ENCODE measurements at places on chromosomes 3 and 15. TPM values are rescaled to one million over a fixed set of nuclear protein-coding genes. Genes with fewer than 3 reads are reported as not detected.

ASB14 gene
- total RNA-seq = not detected

FANCD2OS gene
- not detected for total RNA-seq

OSTN gene
- not detected for total RNA-seq

ZPLD1 gene
- not detected for total RNA-seq

STARD5 gene
- 2.2 TPM for total RNA-seq

IL5RA gene
- not detected for total RNA-seq

NCKIPSD gene
- total RNA-seq = 10.9 TPM

POC1A gene
- 19.0 TPM for total RNA-seq

CD200R1 gene
- 0.09 TPM for total RNA-seq

ARHGAP31 gene
- 0.96 TPM for total RNA-seq

SLC51B gene
- total RNA-seq = 10.3 TPM

TMEM39A gene
- total RNA-seq = 28.4 TPM

GASK1A gene
- total RNA-seq = not detected

VGLL3 gene
- 10.3 TPM for total RNA-seq

SPRED1 gene
- 11.4 TPM for total RNA-seq

C2CD4A gene
- not detected for total RNA-seq

TIMP4 gene
- 10.9 TPM for total RNA-seq

SAMMSON gene
- not detected for total RNA-seq

CGNL1 gene
- 2.0 TPM for total RNA-seq

CIB2 gene
- total RNA-seq = 23.0 TPM

SLC24A5 gene
- not detected for total RNA-seq

TMEM158 gene
- total RNA-seq = 24.2 TPM

CACNA1D gene
- total RNA-seq = 1.2 TPM

NTRK3 gene
- 22.2 TPM for total RNA-seq

RCN2 gene
- 66.4 TPM for total RNA-seq

RBMS3 gene
- 0.94 TPM for total RNA-seq

CNTN3 gene
- not detected for total RNA-seq

CDHR4 gene
- 0.53 TPM for total RNA-seq

SPATA12 gene
- 0.44 TPM for total RNA-seq

C3orf49 gene
- total RNA-seq = not detected

REC114 gene
- not detected for total RNA-seq

FBXW12 gene
- not detected for total RNA-seq

CHRNA3 gene
- 1.0 TPM for total RNA-seq

STARD9 gene
- 1.4 TPM for total RNA-seq

KCNH8 gene
- not detected for total RNA-seq

LDHAL6B gene
- total RNA-seq = not detected

GOLGA6L10 gene
- total RNA-seq = 0.40 TPM

DNAH1 gene
- 1.1 TPM for total RNA-seq

GSK3B gene
- total RNA-seq = 32.4 TPM

NOP10 gene
- total RNA-seq = 552 TPM

WNT7A gene
- total RNA-seq = 0.10 TPM

GUCA1C gene
- total RNA-seq = not detected

CA12 gene
- 158 TPM for total RNA-seq

GOLGA8O gene
- total RNA-seq = 0.50 TPM

RTP4 gene
- total RNA-seq = not detected

NRG4 gene
- 1.7 TPM for total RNA-seq

Measured in A549 treated with CpdA at 1 μM for 4 hours (cell line).